Stromal cell of bone marrow (primary cell): ENCODE measurements at places on chromosomes 2 and 18.
A peak's percentile ranks its signal among the peaks of the same experiment; 100 is the strongest.

- no peak for DNase-seq
Observed at GRCh38 chr2:9777081-9777480, 66.2 kb upstream of the TAF1B start.

DNA sequence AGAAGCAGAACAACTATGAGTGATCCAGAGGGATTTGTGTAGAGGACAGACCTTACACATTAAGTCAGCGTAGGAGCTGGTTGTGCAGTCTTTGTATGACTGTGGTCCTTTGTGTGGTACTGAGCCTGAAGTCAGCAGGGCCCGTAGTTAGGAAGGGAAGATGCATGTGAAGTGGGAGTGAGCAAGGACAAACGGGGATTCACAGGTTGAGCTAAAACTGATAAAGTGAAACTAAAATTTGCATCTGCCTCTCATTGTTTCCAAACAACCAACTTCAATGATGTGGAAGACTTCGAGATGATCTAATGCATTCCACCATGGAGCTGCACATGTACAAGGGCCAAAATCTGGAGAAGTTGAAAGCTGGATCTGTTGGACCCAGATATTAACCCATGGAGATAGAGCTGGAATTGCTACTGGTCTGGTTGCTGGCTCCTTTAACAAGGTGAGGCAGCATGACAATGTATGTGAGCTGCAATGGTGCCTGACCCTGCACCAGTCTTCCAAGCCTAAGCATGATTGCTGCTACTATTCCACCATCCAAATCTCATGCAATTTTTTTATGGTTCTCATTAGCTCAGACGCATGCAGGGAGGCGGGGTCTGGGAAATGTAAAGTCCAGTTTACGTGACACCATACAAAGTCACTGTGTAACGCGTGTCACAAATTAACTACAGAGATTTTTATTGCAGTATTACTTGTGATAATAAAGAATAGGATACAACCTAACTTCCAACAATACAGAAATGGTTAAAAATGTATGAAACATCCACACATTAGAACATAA is 12.1 kb upstream of the CYBRD1 start:
- DNase-seq: no peak

DNA sequence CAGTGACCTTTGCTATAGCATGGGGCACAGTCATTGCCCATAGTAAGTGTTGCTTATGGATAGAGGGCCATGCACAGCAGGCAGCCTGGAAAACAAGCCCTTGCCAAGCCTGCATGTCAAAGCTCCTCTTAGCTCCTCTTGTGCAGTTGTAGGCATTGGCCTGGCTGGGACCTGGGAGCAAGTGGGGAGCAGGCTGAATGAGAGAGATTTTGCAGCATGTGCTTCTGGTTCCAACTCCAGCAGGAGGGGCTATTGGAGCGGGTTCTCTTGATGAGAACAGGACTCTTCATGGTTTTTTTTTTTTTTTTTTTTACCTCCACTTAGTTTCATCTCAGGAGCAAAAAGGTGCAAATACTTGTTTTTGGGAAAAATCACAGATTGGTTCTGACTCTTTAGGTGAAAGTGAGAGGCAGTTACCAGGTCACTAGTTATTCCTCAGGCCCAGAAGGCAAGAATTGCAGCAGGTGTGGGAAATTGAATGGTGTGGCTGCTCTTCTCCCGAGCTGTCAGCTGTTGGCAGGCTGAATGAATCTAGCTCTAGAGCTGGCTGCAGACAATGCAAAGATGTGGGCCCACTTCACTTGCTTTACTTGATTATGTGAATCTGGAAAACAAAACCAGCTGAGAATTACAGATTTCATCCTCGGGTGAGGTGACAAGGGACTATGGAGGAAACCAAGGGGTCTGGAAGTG is 95.9 kb downstream of the MAP4K4 start:
- no peak for DNase-seq

DNA sequence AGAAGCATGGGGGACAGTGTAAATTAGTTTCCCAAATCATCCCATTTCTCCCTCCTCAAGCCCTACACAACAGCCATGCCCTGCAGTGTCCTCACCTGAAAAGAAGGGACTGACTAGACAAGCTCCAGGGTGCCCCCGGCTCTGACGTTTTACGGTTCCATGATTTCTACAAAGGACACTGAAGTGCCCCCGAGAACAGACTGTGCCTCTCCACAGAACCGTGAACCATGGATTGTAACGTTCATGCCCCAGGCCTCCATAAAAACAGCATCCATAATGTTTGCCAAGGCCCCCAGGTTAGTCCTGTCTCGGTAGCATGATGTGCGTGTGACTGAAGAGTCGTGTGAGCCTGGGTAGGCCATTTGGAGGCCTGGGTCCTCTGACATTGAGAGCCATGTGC is 7.0 kb upstream of the ACOXL start:
- no peak for DNase-seq

GRCh38 chr2:208713066-208713745 is 306.6 kb downstream of the PTH2R start:
- DNase-seq: no peak

GRCh38 chr2:19796035-19796695 is 105.6 kb downstream of the TTC32 start:
- DNase-seq: peak; percentile 86

DNA sequence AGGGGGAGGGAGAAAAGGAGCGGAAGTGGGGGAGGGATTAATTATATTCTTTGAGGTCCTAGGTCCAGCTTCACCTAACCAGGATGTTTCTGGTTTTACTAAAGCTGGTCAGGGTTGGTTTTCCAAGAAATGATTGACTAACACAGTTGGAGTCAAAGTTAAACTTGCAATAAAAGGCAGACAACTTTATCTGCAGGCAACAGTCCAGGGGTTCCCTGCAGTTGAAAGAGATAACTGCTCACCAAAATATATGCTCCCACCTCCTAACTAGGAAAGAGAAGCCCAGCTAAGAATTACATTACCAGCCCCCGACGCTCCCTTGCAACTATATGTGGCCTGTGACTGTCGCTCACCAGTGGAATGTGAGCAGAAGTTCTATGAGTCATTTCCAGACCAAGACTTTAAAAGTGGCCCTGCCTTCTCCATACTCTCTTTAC is 140.0 kb upstream of the PKDCC start:
- no peak for DNase-seq

DNA sequence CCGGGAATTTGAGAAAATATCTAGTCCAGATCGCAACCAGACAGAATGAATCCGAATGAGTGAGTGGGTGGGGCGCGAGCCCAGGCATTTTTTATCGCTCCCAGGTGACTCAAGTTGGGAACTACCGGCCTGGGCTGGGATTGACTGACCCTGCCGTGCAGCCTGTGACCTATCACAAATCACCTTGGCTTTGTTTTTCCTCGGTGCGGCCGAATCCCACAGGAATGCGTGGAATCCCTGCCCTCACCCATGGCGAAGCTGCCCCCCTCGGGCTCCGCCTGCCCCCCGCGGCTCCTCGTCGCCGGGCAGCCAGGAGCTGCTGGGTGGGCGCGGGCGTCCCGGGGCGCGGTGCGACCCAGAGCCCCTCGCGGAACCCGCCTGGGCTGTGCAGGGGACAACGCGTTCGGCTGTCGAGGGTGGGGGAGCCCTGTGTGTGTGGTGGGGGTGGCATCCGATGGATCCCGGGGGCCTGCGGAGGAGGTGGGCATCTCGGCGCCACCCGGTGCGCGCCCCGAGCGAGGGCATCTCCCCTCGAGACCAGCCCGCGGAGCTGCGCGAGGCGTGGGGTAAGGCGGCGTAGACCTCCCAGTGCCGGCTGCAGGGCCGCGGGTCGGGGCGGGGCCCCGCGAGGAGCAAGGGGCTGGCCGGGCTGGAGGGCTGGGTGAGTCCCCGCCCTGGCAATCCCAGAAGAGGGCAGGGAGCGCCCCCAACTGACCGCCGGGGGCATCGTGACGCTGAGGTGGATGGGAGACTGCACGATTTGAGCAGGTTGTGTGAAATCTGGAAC is 16.5 kb downstream of the B3GNT7 start:
- DNase-seq: peak; percentile 49

DNA sequence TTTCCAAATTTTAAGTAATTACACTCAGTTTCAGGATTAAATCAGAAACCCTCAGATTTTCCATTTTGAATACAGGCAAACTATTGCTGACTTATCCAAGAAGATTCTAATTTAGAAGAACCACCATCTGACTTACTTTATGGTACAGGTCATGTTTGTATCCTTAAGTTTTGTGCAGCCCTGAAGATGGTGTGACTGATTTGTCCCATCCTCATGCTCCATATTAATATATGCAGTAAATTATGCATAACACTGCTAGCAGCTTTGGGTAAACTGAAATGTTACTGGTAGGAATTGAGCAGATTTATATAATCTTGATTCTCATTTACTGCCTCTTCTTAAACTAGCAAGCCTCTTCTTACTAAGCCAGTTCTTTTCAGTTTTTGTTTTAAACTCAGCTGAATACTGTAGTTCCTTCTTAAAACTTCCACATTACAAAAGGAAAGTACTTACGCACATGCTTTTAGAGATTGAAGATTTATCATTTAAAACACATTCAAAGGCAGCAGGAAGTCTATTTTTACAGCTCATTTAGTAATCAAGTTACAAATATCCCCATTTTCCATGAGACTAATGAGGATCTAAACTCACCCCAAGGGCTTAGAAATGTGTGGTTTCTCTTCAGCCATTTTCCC is 25.7 kb downstream of the MEX3C start:
- no peak for DNase-seq

GRCh38 chr2:241103176-241103595 is 1.1 kb upstream of the MTERF4 start:
- DNase-seq: no peak

- peak; percentile 89 for DNase-seq
Observed at GRCh38 chr2:234981197-234982095, 29.6 kb downstream of the SH3BP4 start.
